MCF 10A (cell line): ENCODE measurements at places on chromosomes 1 and 21. TPM values are rescaled to one million over a fixed set of nuclear protein-coding genes. Genes with fewer than 3 reads are reported as not detected.

DNA sequence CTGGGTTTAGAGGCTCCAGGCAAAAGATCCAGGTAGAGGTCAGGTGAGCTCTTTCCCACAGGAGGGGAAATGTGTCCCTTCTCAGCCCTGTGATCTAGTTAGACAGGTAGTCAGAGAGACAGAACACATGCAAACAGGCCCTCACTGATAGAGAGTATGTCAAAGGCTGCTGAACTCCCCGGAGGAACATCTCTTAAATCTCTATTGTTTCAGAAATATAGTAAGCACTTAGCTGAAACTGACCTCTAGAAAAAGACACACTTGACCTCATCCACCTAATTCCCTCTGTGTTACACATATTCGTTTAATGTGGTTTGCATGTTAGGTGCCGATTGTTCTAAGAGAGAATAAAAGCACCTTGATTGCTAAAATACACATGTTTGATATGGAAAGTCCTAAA lies 23.3 kb downstream of the SUSD4 start:
- DNase-seq: no peak

The C1orf21 gene
- total RNA-seq: 23.2 and 25.3 TPM in 2 replicates

The HENMT1 gene
- total RNA-seq: not detected in 2 replicates

The DCST1 gene
- 0.21 and 0.42 TPM in 2 replicates for total RNA-seq

DNA sequence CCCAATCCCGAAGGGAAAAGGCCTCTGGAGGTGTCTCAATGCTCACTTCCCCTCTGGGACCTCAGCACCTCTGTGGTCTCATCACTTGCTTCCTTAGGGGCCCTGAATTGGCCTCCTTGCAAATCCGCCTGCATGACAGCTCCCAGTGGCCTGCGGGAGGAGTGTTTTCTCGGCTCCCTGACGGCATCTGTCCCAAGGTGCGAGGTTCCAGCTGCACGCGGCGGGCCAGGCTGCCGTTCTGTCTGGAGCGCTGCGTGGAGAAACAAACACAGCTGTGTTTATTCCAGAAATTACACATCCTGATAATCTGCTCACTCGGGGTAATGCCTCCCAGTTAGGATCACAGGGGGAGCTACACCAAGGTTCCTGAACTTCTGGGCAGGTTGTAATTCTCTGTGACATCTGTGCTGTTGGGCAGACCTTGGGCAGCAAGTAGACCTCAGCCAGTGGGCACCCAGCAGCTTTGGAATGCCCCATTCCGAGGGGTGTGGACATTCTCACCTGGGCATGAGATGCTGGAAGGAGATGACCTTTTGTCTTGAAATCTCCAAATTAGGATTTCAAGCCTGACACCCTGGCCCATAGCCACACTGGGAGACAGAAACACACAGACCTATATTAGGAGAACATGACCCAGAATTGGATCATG lies 18.2 kb downstream of the EPHB2 start:
- DNase-seq: no peak

The NCMAP gene
- total RNA-seq: not detected in 2 replicates

DNA sequence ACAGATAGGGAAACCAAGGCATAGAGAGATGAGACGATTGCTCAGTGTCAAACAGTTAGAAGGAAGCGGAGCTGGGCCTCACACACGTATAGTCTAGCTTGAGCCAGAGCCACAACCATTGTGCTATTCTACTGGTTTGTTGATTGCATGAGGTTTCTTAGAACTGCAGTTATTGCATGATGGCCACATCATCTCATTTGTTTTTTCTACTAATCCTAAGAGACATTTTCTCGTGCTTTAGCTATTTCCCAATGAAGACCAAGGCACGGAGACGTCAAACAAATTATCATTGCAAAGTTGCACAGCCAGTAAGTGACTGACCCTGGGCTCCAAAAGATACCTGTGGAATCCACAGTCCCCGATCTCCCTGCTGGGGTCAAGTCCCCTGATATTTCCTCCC lies 25.1 kb upstream of the ZNF362 start:
- DNase-seq: no peak

The FCRL6 gene
- total RNA-seq: not detected in 2 replicates

The MANEAL gene
- 11.6 and 12.3 TPM in 2 replicates for total RNA-seq
